Inflammatory macrophage treated with lipopolysaccharide for 4 hours (primary cell): ENCODE measurements at places on chromosomes 13 and 19.

DNA sequence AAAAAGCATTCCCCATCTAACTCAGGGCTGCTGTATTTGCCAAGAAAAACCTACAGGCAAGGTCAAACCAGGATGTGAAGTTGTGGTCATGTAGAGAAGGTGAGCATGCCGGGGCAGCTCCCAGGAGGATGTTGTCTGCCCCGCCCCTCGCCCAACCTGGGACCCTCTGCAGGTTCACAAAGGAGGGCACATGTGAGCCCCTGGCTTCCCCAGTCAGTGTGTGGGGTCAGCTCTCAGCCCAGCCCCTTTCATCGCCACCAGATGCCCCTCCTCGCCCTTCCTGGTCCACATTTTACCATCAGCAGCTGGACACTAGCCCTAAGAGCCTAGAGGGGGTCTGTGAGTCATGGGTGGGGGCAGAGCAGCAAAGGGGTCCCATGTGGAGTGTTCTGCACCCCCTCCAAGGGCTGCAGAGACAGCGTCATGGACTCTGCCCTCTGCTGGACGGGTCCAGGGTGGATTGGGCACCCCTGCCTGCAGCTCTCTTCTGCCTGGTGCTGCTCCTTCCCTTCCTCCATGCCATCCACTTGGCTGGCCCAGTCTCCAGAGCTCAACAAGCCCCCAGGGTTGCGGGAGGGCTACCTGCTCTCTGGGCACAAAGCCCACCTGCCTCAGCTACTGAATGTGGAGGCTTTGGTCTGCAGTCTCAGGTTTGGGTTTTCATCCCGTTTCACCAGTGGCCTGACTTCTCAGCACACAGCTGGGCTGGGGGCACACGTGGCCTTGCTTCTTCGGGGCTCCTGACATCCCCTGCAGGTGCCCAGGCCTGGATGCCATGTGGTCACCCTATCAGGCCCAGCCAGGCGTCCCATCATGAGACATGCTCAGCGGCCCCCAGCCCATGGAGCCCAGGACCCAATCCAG, 3.7 kb downstream of the PLEKHF1 start:
- DNase-seq = no peak

DNA sequence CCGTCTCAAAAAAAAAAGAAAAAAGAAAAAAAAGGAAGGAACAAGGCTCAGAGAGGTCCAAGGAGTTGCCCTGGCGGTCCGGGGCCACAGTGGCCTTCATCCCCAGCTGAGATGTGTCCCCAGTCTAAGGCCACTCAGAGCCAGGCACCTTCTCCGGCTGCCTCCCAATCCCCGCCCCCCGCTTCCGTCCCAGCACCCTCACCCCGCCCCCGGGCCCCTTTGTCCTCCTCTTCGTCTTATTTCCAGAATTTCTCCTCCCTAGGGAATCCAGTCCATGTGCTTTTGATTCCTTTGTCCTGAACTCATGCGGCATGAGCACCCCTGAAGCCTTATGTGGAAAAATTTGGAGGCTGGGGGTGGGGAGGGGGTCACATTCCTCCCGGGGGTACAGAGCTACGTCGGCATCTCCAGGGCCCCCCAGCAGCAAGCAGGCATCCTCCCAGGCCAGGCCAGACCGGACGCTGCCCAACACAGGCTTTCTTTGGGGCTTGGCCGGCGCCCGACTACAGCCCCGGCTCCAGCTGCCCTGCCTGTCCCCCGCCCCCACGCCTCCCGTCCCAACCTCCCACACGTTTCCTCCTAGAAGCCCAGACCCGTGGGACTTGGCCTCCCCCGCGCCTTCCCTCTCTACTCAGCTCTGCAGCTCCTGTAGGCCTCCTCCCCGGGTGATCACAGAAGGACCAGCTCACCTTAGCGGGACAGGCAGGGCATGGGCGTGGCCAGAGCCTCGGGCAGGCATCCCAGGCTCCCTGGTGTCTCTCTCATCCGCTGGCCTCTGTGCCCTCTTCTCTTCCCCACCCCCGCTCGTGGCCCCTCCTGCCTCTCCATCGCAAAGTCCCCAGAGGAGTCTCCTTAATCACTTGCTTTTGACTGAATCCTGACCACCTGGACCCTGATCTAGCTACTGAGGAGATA, 17.8 kb upstream of the ADGRE5 start:
- peak; percentile 42 for DNase-seq

- no peak for DNase-seq
Observed at GRCh38 chr13:85698256-85698655, 101.0 kb downstream of the SLITRK6 start.

- DNase-seq = peak; percentile 55
Observed at GRCh38 chr19:49613374-49613773, 22.4 kb downstream of the PRR12 start.

DNA sequence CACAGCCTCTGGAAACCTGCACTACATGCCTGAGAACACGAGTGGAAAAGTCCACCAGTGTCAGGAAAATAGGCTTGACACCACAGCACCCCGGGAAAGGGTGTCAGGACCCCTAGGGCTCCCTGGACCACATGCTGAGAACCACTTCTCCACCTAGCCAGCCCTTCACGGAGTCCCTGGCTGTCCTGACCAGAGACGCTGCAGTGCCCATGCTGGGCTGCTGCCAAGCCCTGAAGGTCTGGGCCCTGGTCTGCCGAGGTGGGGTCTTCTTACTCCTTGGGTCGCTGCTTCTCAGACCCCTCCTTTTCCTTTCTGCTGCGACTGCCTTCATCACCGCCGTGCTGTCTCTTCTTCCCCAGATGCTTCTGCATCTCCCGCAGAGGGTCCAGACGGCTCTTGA, 3.0 kb downstream of the LENG1 start:
- no peak for DNase-seq

GRCh38 chr19:42277821-42278451, 8.9 kb downstream of the CIC start:
- DNase-seq = no peak

DNA sequence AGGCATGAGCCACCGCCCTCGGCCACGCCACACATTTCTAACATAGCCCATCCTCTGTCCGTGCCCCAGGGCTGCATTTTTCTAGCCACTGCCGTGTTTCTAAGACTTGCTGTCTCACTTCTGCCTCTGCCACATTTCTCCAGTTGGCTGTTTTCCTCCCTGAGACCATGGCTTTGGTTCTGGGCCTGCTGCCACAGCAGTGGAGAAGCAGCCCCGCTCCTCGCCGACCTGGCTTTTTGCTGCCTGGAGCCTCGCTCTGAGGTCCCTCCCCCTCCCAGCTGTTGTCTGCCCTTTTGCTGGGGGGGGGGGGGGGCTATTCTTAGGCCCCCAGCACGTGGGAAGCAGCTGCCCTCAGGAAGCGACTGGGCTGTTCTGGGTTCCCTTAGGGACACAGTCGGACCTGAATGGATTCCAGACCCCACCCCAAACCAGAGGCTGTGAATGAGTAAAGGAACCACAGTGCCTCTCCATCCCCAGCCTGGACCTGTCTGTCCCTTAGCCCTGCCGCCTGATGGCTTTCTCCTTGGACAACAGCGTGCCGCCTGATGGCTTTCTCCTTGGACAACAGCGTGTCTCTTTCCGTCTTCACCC, 3.3 kb downstream of the GYS1 start:
- DNase-seq = no peak

- DNase-seq = peak; percentile 70
Observed at GRCh38 chr13:105177265-105177900, 1358.1 kb downstream of the EFNB2 start.

GRCh38 chr19:13398780-13399726, 107.2 kb downstream of the CACNA1A start:
- peak; percentile 26 for DNase-seq

- DNase-seq = no peak
Observed at GRCh38 chr19:2207008-2207407, 29.1 kb downstream of the PLEKHJ1 start.

DNA sequence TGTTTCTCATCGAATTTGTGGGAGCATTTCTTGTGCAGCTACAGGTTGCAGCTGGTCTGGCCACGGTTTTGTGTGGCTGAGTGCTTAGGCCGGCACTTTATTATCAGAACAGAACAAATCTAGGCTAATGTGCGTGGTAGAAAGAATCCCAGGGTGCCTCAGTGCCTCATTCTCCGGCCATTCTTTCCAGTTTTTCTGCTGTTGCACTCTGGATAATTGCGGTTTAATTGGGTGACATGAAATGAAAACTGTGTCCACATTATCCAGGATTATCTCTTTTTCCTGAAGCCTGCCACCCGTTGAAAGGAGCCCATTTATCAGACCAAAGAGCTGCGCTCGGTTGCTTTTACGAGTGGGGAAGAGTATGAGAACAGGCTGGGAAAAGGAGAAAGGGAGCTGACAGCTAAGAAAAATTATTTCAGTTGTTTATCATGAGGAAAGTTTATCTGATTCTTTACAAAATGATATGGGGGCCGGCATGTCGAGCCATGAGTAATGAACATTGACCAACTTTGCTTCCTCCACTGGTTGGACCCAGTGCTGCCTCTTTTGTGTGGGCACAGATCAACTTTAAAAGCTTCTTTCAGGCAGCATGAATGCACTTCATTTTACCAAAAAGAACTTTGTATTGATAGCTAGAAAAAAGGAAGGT, 117.0 kb upstream of the SOX21 start:
- no peak for DNase-seq

DNA sequence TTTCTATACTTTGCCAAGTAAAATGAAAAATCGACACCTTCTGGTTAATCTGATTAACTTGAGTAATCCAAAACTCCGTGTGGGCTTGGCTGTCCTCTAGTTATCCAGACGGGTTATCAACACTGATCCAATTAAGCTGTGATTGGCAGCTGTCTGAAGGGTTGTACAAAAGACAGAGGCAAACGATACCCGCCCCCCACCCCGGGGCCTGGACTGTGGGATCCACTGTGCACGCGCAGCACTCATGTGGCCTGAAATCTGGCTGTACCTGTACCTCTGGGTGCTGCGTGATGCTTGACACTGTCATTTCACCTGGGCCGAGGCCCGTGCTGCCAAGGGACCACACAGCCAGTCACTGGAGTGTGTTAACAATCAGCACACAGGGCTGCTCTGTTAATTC, 53.5 kb downstream of the COL4A2 start:
- no peak for DNase-seq

- no peak for DNase-seq
Observed at GRCh38 chr13:99065235-99066015, 87.6 kb upstream of the DOCK9 start.

- DNase-seq = peak; percentile 44
Observed at GRCh38 chr13:21031594-21032275, 29.7 kb downstream of the LATS2 start.

DNA sequence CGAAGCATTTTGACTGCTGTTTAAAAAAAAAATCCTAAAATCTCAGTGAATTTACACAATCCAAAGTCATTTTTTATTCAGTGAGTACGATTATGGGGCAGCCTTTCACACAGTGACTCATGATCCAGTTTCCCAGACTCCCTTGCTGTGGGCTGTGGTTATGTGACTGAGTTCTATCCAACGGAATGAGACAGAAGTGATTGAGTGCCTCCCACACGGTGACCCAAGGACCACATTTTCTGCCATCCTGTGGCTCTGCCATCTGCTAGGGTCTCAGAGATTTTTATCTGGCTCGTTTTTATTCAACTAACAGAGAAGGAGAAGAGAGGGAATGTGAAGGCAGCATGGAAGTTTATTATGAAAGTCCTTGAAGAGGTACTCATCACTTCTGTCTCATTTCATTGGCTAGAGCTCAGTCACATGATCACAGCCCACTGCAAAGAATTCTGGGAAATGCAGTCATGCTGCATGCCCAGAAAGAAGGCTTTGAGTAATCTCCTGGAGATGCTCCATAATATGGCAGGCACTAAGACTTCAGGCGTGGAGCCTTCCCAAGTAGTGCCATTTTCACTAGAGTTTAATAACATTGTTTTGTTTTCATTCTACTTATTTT, 999.4 kb downstream of the UQCRFS1 start:
- DNase-seq = no peak

DNA sequence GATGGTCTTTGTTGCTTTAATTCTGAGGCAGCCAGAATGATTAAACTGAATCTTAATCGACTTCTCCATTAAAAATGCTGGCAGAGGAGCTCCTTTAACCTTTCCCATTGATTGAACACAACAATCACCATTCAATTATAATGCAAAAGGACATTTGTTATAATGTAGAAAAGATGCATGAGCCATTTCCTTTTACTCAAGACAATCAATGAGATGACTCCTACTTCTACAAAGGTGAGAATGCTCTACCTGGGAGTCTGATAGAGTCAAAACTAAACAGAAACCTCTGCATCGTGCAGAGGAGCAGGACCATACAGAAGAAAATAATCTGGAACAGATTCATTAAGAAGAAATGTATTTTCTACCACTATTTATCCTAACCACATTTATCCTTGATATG, 253.6 kb upstream of the DACH1 start:
- DNase-seq = no peak

DNA sequence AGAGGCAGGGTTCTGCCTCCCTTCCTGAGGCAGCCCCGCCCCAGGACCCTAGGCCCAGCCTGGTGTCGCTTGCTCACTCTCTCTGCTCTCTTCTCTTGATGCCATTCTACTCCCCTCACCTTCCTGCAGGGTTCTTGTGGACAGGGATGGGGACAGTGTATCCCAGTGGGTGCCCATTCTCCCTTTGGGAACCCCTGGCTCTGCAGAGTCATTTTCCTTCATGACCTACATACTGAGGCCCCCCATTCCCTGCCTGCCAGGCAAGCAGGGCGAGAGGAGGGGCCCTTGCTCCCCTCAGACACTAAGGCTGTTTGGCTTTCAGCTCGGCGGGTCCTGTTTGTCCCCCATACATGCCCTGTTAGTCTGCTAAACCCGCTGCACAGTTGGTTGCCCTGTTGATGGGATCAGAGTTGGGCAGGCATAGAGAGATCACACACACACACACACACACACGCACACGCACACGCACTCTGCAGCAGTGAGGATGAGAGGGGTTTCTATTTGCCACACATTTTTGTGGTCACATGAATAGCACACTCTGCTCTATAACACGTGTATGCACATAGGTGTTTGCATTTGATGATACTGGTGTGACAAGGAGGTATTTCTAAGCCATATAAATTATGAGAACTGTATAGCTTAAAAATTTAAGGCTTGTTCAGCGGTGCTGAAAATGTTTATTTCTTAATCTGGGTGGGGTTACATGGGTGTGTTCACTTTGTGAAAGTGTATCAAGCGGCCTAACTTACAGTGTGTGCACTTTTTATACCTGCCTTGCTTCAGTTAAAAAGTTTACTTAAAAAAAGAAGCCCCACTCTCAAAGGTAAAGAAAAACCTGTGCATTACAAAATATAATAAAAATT, 20.3 kb downstream of the NFIX start:
- DNase-seq = no peak

- DNase-seq = no peak
Observed at GRCh38 chr19:41939861-41940730, 11.8 kb upstream of the ERFL start.
